ENCODE measurements at places on chromosomes 3 and 15.

DNA sequence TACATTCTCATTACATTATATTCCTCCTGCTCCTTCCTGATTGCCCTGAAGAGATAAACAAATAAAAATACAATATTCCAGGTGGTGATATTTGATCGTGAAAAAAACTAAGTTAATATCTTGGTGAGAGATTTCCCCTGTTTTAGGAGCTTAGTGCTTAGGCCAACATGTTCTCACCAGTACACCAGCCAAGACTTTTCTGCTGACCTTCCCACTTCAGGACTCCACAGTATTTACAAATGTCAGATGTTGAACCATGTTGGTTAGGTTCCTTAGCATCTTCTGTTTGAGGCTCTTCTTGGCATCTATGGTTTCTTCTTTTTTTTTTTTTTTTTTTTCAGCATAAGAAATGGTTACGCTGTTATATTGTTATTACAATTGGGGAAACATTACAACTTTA lies 247.0 kb downstream of the IL5RA start:
- no peak for DNase-seq

- peak; percentile 22 for DNase-seq
Observed at GRCh38 chr3:81378552-81379293, 382.7 kb downstream of the GBE1 start.

DNA sequence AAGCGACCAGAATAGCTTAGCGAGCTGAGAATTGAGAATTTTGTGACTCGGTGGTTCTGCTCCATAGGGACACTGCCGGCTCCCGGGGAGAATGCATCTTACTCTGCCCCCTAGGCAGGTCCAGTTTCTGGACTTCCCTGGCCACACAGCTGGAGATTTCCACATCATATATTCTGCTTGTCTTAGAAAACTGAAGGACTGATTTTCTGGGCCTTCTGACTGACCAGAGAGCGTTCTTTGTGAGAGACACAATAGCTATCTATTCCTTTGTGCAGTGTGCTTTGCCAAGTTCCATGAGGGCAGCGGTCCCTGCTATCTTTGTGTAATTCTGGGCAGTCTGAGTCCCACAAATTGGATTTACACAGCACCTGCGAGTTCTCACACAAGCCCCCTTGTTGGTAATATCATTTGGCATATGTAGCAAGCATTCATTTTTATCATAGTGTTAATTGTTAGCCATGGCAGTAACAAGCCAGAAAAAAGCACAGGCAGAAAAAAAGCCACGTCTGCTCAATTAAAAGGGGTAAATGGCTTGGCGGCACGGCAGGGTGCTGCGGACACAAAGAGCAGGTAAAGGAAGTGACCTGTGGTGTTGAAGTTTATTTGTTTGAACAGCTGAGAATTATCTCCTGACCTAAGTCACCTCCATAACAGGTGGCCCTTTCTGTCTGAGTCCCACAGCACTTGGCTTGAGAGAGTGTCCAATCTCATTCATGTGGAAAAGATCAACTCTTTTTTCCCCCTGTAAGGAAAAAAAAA lies 688.7 kb downstream of the TUSC7 start:
- DNase-seq, result no peak

DNA sequence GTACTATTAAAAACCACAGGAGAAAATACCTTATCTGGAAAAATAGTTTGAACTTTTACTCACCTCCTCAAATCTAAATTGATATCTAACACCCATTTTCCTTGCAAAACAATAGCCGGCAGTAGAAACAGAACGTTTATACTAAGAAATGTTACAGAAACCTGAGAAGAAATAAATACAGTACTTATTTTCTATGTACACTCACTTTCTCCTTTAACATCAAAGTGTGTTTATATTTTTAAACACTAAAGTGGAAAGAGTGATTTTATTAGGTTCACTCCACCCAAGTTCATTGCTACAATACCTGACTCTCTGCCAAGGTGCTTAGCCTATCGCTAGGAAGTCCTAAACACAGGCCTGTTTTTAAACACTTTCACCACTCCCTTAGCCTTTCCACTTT lies 87.8 kb upstream of the TJP1 start:
- no peak for DNase-seq

DNA sequence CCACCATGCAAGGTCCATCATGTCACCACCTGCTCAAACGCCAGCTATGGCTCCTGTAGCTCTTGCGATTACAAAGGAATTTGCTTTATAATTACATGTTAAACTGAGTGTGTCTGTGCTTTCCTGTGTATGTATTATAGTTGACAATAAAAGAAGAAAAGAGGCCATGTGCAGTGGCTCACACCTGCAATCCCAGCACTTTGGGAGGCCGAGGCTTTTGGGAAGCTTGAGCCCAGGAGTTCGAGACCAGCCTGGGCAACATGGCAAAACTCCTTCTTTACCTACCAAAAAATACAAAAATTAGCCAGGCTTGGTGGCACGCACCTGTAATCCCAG lies 27.0 kb downstream of the ATRIP start:
- DNase-seq, result no peak

- no peak for DNase-seq
Observed at GRCh38 chr3:62501289-62501668, 127.9 kb upstream of the FEZF2 start.

DNA sequence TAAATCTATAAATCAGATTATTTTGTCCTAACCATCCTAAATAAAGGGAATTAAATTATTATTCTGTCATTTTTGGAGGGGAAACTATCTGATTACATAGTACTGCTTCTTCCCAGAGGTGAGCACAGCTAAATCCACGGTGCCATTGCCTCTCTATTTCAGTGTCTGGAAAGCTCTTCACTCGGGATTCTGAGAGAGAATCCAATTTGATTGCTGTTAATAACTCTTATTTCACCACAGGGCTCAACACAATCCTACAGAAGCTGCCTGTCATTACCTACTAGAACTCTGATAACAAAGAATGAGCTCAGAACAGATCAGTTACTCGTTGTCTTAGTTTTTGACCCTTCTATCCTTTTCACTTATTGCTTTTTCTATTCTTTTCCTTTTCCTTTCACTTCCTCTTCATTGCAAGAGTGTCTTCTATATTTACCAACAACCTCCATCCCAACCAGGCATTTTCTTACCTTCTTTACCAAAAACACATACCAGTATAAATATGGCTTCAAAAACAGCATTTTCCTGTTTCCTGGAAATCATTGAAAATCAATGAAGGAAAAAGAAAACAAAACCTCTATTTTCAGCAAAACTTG lies 30.4 kb downstream of the OXNAD1 start:
- DNase-seq, result no peak

GRCh38 chr3:185552358-185552877 lies at the start of gene LIPH:
Gene LIPH, minus strand, starts transcription at chr3:185552588. Its CDS starts 117 bp downstream, at chr3:185552471.
- peak; percentile 73 for DNase-seq

- no peak for DNase-seq
Observed at GRCh38 chr3:123141276-123141675, 60.5 kb upstream of the SEC22A start.

DNA sequence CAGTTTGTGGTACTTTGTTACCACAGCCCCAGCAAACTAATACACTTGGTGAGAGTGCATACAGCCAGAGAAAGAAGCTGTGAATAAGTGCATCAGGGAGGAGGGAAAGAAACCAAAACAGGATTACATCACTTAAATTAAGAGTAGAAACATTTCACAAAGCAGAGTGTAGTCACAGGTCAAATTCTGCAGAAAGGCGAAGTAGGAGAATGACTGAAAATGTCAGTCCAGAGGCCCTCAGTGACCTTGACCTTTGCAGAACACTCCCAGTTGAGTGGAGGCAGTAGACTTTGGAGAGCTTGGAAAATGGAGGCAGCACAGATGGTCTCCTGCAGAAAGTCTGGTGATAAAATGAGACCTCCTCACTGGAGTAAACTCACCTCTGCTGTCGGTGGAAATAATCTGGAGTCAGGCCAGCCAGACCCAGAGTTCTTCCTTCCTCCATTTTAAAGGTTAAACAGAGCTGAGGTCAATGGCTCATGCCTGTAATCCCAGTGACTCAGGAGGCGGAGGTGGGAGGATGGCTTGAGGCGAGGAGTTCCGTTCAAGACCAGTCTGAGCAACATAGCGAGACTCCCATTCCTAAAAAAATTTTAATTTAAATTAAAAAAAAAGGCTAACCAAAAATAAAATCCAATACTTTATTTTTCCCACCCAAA lies 5.0 kb downstream of the CD86 start:
- no peak for DNase-seq

- DNase-seq, result no peak
Observed at GRCh38 chr3:194929578-194929960, 243.9 kb downstream of the FAM43A start.

- DNase-seq, result peak; percentile 40
Observed at GRCh38 chr3:142117056-142117851, 32.1 kb downstream of the TFDP2 start.

- DNase-seq, result no peak
Observed at GRCh38 chr3:30954426-30954825, 60.0 kb upstream of the GADL1 start.

DNA sequence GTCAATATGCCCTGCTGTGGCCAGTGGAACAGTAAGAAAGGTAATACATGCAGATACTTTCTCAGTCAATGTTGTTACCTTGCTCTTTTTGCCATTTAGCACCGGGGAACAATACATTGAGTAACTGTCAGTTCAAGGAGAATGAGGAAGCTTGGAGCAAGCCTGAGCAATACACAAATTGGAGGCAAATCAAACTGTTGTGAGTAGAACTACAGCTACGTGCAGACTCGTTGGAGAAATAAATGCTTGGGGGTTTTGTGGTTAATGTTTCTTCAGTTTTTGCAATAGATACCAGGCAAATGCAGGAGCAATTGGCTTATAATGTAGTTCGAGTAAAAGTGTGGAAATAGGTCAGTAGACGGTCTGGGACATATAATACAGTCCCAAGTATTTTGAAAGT lies 587.3 kb upstream of the ROBO1 start:
- DNase-seq, result peak; percentile 19

DNA sequence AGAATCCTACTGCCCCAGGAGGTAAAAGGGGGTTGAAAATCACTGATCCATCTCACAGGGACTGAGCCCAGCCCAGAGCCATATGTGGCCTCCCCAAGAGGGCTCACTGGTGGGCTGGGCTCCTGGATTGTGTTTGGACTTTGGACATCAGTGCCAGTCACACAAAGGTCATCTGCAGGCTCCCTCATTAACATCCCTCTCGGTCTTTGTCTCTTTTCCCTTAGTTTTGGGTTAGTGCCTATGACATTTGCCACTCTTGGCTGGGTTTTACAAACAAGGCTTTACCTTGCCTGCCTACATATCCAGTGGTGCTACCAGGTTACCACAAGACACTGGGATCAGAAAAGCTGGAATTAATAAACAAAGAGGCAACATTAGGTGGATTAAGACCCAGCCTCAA lies 27.9 kb downstream of the IFT122 start:
- DNase-seq, result no peak

All from GF-D8 (cell line).